HEK293T (cell line): ENCODE measurements at places on chromosomes 3 and 15.

DNA sequence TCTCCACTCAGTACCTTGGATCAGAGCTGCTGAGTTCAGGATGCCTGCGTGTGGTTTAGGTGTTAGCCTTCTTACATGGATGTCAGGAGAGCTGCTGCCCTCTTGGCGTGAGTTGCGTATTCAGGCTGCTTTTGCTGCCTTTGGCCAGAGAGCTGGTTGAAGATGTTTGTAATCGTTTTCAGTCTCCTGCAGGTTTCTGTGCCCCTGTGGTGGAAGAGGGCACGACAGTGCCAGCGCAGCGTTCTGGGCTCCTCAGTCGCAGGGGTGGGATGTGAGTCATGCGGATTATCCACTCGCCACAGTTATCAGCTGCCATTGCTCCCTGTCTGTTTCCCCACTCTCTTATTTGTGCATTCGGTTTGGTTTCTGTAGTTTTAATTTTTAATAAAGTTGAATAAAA is 7.0 kb upstream of the PODXL2 start:
- no peak for DNase-seq

DNA sequence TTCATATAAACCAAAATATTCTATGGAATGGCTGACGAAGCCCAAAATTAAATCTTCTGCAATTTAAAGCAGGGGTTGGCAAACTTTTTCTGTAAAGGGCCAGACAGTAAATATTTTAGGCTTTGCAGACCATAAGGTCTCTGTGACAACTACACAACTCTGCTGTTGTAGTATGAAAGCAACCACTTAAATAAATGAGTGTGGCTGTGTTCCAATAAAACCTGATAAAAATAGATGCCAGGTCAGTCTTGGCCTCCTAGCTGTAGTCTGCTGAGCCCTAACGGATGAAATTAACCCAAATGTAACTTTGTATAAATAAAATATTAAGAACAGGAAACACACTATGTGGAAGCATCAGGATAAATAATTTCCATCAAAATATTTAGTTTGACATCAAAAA is 104.2 kb downstream of the FBXL22 start:
- DNase-seq: no peak

DNA sequence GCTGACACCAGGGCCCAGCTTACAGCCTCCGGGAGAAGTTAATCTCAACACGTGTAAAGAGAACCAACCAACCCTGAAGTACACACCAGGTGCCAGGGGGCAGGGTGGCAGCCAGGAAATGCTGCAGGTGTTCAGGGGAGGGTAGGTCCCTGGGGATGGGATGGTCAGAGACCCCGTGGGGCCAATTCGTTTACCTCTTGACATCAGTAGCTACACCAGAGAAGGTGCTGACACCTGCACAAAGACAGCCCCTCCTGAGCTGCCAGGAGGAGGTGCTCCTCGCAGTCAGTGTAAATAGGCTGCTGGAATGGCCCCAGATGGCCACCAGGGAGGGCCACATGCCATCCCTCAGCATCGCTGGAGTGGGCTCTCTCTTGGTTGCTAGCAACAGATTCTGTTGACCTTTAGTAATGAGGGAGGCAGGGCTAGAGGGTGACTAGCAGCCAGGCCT is 52.8 kb downstream of the CORO2B start:
- no peak for DNase-seq

DNA sequence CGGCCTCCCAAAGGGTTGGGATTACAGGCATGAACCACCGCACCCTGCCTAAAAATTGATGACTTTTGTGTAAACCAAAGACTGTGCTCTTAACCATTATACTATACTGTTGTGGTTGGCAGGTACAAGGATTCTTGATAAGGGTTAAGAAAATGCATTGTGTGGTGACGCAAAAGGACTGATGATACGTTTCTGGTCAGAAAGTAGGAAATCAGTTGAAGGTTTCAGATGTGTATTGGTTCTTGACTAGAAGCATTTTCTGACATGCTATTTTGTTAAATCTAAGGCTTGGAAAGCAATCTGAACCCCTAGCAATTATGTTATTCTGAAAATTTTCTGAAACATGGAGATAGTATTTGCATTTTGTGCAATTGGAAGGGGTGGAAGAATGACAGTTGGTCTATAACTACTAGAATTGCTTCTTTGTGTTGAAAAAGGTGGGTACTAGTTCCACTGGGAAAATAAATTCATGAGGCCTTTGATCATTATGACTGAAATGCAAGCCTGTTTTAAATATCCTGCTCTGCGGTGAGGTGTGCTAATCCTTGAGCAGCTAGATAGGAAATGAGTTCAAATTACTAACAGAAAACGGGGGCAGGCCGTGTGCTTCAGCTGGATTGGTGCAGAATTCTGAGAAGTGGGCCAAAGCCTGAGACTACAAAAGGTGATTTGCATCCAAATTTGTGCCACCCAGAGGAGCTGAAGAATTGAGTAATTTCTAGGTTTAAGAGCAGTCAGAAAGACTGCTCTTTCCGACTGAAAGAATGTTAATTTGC is 66.0 kb upstream of the LRRFIP2 start:
- DNase-seq: no peak

DNA sequence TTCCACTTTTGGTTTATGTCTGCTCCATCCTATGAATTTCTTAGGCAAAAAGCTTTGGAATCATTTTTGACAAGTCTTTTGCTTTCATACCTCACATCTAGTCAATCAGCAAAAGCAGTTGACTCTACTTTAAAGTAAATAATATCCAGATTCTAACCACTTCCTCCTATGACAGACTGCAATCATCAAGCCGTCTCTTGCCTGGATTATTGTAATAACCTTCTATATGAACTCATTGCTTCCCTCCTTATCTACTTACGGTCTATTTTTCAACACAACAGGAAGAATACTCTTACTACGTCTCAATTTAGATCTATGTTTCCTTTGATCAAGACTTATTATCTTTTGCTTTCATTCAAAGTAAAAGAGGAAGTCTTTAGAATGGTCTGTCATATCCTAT is 20.7 kb downstream of the CLDN1 start:
- no peak for DNase-seq

DNA sequence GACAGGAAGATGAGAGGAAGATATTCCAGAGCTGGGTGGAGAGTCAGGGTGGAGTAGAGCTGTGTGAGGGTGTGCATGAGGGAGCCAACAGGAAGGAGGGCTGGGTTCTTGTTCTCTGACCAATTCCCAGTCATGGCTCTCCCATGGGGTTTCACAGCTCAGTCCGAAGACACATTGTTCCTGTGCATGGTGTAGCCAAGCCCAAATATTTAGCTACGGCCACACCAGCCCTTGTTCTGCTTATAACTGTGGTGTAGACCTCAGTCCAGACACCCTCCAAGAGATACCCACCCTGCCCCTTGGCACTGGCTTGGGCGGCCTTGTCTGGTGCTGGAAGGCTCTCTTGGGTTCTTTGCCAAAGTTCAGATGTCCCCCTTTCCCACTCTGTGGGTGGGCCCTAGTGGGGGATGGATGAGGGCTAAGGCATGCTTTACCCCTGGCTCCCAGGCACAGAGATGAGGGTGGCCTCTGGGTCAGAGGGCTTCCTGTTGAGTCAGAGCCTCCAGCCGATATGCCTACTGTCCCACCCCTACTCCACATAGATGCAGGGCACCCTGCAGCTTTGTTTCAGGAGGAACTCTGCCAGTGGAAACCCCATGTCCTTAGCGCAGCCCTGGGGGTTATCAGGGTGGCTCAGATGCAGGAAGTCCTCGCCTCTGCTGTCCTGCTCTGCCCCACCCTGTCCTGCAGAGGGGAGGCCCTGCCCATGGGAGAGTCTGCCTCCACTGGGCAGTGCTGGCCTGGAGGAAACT is 271.2 kb upstream of the CTDSPL start:
- no peak for DNase-seq

DNA sequence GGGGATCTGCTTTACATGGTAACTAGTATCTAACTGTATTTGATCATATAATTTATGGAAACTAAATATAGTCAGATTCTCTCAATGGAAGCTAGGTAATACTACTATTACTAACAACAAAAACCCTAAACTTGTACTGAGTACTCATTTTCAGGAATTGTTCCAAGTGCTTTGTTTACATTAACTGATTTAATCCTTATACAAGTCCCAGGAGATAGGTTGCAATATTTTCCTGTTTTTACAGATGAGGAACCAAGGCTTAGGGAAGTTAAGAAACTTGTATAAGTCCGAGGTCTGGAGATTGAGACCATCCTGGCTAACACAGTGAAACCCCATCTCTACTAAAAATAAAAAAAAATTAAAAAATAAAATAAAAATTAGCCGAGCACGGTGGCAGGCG is 7.5 kb upstream of the MTHFS start:
- no peak for DNase-seq

GRCh38 chr3:134432236-134432635 is 53.5 kb downstream of the ANAPC13 start:
- no peak for DNase-seq

DNA sequence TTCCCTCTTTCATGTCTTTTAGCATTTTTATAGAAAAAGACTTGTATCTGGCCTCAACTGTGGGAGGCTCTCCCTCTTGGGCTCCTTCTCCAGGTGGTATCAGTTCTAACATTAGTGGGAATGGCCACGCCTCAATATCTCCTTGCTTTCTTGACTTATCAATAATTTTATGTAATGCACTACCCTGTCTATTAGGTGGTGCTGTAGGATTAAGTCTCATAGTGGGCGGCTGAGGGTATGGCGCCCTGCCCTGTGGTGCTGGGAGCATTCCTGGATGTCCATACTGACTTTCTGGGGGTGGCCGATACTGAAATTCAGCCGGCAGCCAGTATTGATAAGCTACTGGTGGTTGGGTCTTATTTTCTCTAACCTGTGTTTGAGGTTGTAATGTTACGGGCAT is 8.7 kb upstream of the RPUSD3 start:
- no peak for DNase-seq

GRCh38 chr3:9349321-9350117 is 13.3 kb upstream of the THUMPD3 start:
- no peak for DNase-seq

DNA sequence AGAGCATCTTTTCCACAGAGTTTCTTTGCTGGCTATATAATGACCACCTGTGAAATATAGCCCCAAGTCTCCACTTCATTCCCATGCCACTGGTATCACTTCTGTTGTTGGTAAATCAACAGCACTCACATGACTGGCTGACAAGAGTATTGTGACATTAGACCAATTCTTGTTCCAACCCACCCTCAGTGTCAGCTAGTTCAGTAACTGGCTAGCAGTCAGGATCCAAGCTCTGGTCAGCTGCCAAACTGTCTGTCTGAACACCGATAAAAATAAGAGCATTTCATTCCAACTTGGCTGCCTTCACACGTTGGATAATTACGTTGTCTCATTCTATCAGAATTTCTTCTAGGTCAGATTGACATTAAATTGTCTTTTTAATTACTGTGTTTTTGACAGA is 166.5 kb downstream of the USP13 start:
- no peak for DNase-seq

DNA sequence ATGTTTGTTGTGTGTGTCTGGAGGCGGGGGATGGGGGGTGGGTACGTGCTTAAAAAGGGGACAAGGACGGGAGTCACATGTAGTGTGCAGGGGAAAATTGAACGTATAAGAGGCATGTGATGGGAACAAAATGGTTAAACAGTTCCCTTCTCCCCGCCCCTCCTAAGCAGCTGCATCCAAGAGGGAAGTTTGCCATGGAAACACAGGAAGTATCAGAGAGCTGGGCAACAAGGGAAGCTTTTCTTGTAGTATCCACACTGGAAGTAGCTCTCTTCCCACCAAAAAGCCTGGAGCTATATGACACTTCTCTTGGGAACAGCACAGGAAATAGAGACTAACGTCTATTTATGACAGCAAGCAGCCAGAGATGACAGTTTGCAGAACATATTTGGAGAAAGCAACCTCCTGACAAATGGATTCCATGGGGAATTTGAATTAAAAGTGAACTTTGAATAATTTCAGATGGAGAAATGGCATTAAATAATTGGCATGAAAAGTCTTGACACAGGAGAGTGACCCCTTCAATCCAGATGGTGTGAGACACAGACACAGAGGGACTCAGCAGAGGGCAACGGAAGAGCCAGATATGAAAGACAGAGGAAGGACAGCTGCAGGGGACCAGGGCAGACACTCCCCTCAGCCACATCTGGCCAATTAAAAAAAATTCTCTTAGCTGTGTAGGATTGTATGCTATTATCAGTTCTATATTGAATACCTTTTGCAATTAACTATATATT is 294.2 kb upstream of the TBL1XR1 start:
- no peak for DNase-seq

- no peak for DNase-seq
Observed at GRCh38 chr3:8985411-8985831, 22.1 kb upstream of the RAD18 start.

- DNase-seq: no peak
Observed at GRCh38 chr3:129005526-129006303, 4.6 kb downstream of the EFCC1 start.

DNA sequence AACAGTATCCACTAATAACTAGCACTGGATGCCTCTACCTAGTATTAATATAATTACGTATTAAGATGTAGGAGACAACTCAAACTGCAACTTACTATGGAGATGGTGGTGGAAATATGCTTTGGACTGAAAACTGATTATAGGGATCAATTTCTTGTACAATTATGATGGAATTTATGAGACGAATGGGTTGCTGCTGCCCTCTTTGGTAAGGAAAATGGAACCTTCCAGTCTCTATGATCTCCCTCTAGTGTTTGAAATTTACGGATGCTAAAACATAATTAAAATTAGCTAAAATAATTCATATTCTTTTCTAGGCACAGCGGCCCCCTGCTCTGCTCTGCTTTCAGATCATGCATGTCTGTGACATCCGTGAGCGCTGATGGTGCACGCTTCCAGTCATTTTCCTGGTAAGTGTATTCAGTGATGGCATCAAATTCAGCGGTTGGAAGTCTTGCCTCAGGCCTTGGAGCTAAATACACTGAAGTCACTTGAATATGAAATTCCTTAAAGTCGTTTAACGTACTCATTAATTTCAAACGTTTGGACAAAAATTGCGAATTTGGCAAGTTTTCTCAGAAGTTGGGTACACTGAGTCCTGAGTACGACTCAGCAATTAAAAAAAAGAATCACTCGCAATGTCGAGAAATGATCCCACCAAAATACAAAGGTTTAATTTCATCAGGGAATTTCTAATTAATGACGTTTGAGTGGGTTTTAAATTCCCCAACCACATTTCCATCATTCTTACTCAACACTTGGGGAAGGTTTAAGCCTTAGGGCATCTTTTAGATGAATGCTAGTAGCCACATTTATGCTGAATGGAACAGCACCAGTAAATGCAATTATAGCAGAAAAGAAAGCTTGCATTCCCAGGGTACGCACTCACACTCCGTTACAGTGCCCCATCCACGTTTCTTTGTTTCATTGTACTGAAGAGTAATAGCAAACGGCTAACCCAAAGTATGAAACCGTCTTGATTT is 132.6 kb downstream of the NR2F2 start:
- DNase-seq: no peak

DNA sequence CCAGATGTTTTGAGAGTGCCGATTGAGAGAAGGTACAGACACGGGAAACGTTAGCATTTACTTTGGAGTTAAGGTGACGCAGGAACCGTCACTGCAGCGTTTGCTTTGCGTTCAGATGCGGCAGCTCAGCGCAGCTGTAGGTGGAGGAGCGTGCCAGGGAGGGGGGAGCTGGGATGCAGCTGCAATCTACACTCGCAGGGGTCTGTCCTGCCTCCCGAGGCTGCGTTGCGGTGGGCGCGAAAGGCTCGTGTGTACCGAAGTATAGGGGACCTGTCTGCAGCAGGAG is 425 bp upstream of the FYTTD1 start:
- peak; percentile 50 for DNase-seq
